ENCODE measurements at places on chromosomes 2 and 18. TPM values are rescaled to one million over a fixed set of nuclear protein-coding genes. Genes with fewer than 3 reads are reported as not detected.

CDH19 gene
- total RNA-seq, result not detected

CFC1 gene
- total RNA-seq, result not detected

FKBP1B gene
- total RNA-seq, result 35.2 TPM

RESP18 gene
- not detected for total RNA-seq

DNA sequence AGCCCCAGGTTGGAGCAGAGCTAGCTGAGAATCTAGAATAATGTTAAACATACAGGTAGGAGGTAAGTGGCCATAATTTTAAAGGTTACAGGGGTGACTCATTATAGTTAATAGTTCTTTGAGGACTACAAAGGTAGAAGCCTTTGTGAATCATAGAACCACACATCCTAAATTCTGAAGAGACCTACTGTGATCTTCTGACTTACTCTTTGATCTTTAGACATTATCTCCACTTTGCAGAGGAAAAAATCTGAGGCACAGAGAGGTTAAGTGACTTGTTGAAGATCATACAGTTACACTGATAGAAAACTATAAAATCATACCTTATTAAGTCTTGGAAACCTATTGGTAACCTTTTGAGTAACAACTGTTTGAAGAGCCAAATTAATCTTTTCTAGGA is 1051.3 kb upstream of the NRXN1 start:
- no peak for DNase-seq
- no peaks in the 10 kb centered on the region for H3K27me3 ChIP-seq
- no peak overlapping the region for H3K27ac ChIP-seq

DNA sequence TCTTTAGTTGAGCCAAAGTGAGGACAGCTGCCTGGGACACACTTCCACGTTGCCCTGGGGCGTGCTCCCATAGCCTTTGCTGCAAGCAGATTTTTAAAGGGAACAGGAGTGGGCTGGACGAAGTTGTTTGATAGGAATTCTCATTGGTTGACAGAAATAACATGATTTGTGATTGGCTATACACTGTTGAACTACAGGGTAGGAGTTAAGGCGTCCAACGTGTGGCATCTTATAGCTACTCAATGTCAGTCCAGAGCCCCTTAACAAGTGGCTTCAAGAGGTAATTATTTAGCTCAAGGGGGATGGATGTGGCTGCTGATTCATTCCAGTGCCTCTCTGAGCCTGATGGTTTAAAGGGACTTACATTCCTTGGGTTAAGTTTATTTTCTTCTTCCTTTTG is 65.5 kb downstream of the ACAA2 start:
- no peaks in the 10 kb centered on the region for H3K4me1 ChIP-seq
- DNase-seq, result no peak
- H3K27ac ChIP-seq, result no peak overlapping the region
- peaks cover 19% of the 10 kb centered on the region for H3K27me3 ChIP-seq

DNA sequence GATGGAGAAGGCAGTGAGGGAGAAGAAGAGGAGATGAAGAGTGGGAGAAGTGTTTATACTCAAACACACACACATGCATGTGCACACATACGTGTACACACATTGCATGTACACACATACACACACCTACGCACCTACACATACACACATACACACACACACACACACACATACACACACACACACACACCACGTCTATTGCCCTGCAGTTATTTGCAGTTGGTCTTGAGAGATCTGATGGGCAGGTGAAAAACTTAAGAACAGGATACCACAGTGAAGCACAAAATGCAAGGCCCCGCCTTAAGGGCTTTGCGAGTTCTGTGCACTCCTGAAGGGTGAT is 190.2 kb downstream of the MYCN start:
- no peak for DNase-seq
- H3K4me3 ChIP-seq, result no peak overlapping the region
- H3K27ac ChIP-seq, result no peak overlapping the region
- H3K27me3 ChIP-seq, result peaks cover 2% of the 10 kb centered on the region
- peaks cover 15% of the 10 kb centered on the region for H3K4me1 ChIP-seq
- H3K36me3 ChIP-seq, result no peaks in the 10 kb centered on the region

DNA sequence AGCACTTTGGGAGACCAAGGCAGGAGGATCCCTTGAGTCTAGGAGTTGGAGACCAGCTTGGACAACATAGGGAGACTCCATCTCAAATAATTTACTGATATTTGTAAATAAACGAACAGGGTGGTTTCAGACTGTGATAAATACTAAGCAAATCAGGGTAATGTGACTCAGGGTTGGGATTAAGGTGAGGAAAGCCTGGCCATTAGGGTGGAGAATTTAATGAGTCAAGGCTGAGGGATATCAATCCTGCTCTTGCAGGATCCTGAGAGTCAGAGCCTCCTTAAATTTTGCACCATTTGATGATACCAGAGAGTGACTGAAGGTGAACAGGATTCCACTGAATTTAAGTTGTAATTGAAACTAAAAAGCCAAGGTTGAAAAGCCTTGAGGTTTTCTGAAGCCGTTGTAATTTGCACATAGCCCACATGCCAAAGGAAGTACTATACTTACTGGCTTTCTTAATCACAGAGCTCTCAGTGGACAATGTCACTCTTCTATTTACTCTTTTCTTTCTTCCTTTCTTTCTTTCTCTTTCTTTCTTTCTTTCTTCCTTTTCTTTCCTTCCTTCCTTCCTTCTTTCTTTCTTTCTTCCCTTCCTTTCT is 28.6 kb upstream of the AP1S3 start:
- H3K36me3 ChIP-seq, result no peaks in the 10 kb centered on the region
- H3K4me3 ChIP-seq, result no peak overlapping the region
- no peak overlapping the region for H3K27ac ChIP-seq
- H3K4me1 ChIP-seq, result peaks cover 10% of the 10 kb centered on the region
- DNase-seq, result no peak
- H3K27me3 ChIP-seq, result no peaks in the 10 kb centered on the region

GRCh38 chr2:172726172-172726735 is 9.4 kb upstream of the RAPGEF4 start:
- peak; percentile 95 for DNase-seq
- H3K27ac ChIP-seq, result peak overlapping the region; percentile 10
- H3K4me3 ChIP-seq, result no peak overlapping the region

GRCh38 chr2:146370826-146371225 is 1474.0 kb upstream of the ACVR2A start:
- H3K4me1 ChIP-seq, result no peaks in the 10 kb centered on the region
- no peak overlapping the region for H3K27ac ChIP-seq
- H3K27me3 ChIP-seq, result no peaks in the 10 kb centered on the region
- no peaks in the 10 kb centered on the region for H3K36me3 ChIP-seq
- DNase-seq, result no peak
- H3K4me3 ChIP-seq, result no peak overlapping the region

- H3K4me1 ChIP-seq, result peaks cover 33% of the 10 kb centered on the region
- no peak overlapping the region for H3K4me3 ChIP-seq
- H3K27ac ChIP-seq, result no peak overlapping the region
- H3K27me3 ChIP-seq, result no peaks in the 10 kb centered on the region
Measured at GRCh38 chr2:237702441-237703391, 75.3 kb downstream of the LRRFIP1 start.

DNA sequence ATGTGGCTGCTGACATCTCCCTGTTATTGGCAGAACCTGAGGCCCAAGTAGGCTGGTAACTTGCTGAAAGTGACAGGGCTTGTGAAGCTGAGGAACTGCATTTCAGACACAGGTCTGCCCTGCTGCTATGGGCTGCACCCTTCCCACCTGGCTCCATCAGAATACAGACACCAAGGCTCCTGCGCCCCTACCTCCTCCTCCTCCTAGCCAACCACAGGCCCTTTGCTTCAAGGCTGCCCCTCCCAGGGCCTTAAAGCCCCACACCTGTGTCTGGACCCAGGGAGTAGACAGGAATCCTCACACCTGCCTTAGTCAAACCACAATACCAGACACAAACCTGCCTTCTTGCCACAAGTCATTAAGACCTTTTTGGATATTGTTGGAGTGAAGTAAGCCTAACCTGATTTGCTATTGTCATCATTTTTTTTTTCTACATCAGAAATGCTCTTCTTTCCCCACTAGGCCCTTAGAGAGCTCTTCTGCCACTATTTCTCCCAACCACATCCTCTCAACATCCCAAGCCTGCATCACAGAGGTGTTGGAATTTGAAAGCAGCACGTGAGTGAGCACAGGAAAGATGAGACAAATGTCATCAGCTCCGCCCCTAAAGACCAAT is 489.7 kb downstream of the EIPR1 start:
- no peaks in the 10 kb centered on the region for H3K4me1 ChIP-seq
- no peak overlapping the region for H3K4me3 ChIP-seq

DNA sequence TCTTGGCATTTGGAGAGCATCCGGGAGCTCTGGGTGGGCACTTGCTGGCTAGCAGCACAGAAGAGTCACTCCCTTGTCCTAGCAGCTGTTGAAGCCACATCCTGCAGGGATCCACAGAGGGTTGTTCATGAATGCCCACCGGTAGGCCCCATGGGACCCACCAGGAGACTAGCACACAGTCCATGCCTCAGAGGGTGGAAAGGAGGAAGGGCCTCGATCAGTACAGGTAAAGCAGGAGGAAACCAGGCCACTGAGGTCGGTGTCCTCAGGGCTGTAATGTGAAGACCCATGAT is 205.8 kb downstream of the SEPTIN10 start:
- H3K27ac ChIP-seq, result no peak overlapping the region
- no peak overlapping the region for H3K4me3 ChIP-seq
- H3K36me3 ChIP-seq, result no peaks in the 10 kb centered on the region
- DNase-seq, result no peak

- H3K4me3 ChIP-seq, result no peak overlapping the region
- no peak overlapping the region for H3K27ac ChIP-seq
- H3K36me3 ChIP-seq, result no peaks in the 10 kb centered on the region
- no peak for DNase-seq
- H3K27me3 ChIP-seq, result peaks cover 21% of the 10 kb centered on the region
- H3K4me1 ChIP-seq, result no peaks in the 10 kb centered on the region
Measured at GRCh38 chr2:126914811-126915500, 16.3 kb downstream of the TEX51 start.

DNA sequence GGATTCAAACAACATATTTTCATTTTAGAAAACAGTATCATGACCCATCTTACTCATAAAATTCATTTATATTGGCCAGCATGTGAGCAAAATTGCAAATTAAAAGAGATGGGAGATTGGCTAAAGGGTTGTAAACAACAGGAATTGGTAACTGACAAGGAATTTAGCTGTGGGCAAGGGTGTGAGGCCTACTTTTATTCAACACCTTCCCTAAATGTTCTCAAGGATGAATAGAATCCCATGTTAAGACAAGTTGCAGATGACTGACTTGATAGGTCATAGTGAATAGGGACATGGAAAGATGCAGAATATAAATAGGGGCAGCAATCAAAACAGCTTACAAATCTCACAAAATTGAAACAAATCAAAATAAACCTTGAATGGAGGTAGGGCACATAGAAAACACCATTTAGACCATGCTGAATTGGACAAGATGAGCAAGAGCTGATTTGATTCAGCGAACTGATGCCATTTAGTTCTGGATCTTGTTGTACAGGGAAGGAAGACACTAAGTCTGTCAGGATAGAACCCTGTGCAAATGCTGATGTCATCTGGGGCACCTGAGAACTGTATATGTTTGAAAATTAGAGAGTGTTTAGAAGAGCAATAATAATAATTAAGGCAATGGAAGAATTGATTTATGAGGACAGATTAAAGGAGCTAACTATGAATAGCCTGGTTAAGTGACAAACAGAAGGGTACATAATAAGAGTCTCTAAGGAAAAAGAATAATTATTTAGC is 509.7 kb downstream of the ZEB2 start:
- no peaks in the 10 kb centered on the region for H3K27me3 ChIP-seq
- no peak for DNase-seq
- H3K4me1 ChIP-seq, result no peaks in the 10 kb centered on the region
- H3K36me3 ChIP-seq, result no peaks in the 10 kb centered on the region
- no peak overlapping the region for H3K27ac ChIP-seq

GRCh38 chr2:73718421-73718820 is 18.7 kb downstream of the TPRKB start:
- peaks cover 19% of the 10 kb centered on the region for H3K4me1 ChIP-seq
- no peak overlapping the region for H3K27ac ChIP-seq
- H3K36me3 ChIP-seq, result no peaks in the 10 kb centered on the region
- no peak for DNase-seq
- H3K27me3 ChIP-seq, result no peaks in the 10 kb centered on the region

All from HepG2 (cell line).